ENCODE measurements at places on chromosomes 7 and 10.

DNA sequence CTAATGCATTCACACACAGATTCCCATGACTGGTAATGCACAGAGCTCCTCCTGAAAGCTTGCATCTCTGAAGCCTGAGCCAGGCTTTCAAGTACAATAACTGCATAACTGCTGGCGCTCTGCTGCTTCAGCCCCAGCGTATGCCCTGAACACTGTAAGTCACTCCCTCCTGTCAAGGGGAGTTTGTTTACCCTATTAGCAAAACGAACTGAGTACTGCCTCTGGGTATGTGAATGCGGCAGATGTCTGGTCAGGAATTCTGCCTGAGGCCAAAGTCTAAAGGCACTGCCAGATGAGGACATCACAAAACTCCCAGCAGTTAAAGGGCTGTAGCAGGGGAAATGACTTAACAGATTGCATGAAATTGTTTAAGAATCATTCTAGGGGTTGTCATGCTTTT, 97.7 kb downstream of the NRCAM start:
- peak; percentile 2 for DNase-seq

GRCh38 chr10:43314626-43315495, 48.0 kb upstream of the RASGEF1A start:
- DNase-seq: no peak

- peak; percentile 71 for DNase-seq
Measured at GRCh38 chr10:44873160-44873559, 38.0 kb upstream of the TMEM72 start.

GRCh38 chr10:102111276-102111675, 8.9 kb downstream of the LDB1 start:
- DNase-seq: no peak

GRCh38 chr10:34732926-34733325, 82.2 kb downstream of the PARD3 start:
- peak; percentile 69 for DNase-seq

DNA sequence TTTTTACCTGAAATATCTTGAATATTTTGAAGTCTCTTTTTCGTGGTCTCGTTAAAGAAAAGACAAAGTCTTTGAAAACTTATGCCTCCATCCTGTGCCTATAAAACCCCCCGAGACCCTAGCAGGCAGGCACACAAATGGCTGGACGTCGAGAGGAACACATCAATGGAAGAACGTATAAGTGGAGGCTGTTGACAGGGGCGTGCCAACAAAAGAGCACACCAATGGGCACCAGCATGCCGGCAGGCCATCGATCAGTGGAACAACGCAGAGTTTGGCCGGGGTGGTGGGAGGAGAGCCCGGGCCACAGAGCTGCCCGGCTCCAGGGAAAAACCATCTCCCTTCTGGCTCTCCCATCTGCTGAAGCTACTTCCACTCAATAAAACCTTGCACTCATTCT, 24.7 kb downstream of the ENKUR start:
- DNase-seq: no peak

DNA sequence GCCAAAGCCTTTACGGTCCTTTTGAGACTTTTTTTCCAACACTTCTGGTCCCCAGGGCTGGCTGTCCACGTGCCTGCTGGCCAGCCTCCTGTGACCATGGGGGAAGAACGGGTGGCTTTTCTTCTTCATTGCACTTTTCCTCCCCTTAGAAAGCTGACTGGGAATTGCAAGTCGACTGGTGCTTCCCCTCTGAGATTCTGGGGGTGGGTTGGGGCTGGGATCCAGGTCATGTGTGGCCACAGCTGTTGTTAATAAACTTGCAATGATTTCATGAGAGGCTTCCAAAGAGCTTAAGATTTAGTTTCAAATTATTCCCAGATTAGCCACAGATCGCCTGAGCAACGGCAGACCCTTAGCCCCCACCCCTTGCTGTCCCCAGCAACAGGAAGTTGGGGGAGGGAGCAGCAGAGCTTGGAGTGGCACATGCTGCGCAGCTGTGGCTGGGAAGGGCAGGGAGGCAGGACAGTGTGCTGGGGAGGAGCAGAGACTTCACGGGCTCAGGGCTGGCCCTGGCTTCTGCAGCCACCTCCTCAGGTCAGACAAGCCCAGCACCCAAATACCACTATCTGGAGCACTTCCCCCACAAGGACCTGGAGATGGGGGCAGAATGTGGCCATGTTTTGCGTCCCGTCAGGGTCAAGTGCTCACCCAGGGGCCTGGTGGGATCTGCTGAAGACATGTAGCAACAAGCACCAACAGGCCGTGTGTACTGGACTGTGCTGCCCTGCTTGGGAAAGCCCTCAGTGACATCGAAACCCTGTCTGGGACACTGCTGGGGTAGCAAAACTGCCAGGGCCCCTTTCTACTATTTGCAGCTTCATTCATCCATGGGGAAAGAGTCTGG, 147.1 kb downstream of the RNF216 start:
- peak; percentile 97 for DNase-seq

DNA sequence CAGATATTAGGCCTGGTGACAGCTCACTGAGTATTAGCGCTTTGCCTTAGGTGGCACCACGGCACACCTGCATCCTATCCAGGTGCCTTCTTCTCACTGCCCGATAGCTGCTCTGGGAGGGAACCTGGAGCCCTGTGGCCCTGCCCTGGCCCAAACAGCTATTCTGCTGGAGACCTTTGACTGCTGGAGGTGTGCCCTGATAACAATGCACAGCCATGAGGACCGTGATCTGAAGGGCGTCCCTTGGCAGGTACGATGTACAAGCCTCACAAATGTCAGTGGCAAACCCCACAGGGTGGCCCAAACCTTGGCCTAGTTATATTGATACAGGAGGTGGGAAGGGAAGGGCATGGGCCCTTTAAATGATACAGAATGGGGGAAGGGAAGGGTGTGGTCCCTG, 259.5 kb downstream of the GRID1 start:
- no peak for DNase-seq

DNA sequence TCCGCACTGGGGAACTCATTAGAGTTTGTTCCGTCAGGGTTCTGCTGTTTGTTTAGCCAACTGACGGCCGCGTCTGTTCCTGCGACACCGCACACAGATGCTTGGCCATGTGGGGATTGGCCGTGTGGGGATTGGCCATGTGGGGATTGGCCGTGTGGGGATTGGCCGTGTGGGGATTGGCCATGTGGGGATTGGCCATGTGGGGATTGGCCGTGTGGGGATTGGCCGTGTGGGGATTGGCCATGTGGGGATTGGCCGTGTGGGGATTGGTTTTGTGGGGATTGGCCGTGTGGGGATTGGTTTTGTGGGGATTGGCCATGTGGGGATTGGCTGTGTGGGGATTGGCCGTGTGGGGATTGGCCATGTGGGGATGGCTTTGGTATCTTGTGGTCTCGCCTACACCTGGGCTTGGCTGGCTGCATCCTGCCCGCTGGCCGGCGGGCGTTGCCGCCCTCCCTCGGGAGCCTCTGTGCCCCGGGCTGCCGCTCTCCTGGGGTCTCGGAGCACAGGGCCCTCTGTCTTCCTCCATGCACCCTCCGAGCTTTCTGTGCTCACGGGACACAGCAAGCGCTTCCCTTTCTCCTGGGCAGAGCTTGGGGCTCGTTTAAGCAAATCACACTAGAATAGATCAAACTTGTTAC, 62.5 kb downstream of the NKX6-2 start:
- no peak for DNase-seq

DNA sequence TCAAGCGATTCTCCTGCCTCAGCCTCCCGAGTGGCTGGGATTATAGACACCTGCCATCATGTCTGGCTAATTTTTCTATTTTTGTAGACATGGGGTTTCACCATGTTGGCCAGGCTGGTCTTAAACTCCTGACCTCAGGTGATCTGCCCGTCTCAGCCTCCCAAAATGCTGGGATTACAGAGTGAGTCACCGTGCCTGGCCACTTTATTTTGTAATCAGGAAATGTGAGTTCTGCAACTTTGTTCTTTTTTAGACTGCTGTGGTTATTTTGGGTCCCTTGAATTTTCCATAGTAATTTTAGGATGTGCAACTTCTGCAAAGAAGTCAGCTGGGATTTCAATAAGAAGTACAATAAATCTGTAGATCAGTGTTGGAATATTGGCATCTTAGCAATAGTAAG, 96.8 kb downstream of the CYTH3 start:
- DNase-seq: peak; percentile 55

DNA sequence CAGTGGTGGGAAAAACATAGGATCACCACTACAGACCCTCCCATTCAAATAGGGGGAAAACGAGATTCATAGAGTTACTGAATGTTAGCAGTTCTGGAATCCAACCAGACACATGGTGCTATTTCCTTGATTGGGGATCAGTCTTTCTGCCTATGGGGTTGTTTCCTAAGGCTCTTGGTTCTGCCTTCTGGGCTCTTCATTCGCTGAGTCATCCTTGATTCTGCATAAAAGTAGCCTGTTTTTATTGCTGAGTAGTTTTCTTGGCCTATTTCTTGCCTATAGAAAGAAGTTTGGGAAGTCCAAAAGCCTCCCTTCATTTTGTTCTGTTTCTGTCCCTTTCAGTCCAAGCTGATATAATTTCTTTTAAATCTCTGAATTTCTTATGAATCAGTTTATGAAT, 99.3 kb upstream of the OIT3 start:
- peak; percentile 40 for DNase-seq

GRCh38 chr7:43834463-43835251, 34.7 kb downstream of the MRPS24 start:
- peak; percentile 31 for DNase-seq

GRCh38 chr10:23364378-23364777, 19.8 kb upstream of the C10orf67 start:
- no peak for DNase-seq

GRCh38 chr7:147106746-147107145, 990.1 kb downstream of the CNTNAP2 start:
- no peak for DNase-seq

- peak; percentile 6 for DNase-seq
Measured at GRCh38 chr7:139995017-139995915, 67.5 kb downstream of the PARP12 start.

- DNase-seq: no peak
Measured at GRCh38 chr10:127949831-127950230, 42.9 kb downstream of the PTPRE start.

GRCh38 chr7:156003220-156004162, 191.2 kb upstream of the SHH start:
- no peak for DNase-seq

DNA sequence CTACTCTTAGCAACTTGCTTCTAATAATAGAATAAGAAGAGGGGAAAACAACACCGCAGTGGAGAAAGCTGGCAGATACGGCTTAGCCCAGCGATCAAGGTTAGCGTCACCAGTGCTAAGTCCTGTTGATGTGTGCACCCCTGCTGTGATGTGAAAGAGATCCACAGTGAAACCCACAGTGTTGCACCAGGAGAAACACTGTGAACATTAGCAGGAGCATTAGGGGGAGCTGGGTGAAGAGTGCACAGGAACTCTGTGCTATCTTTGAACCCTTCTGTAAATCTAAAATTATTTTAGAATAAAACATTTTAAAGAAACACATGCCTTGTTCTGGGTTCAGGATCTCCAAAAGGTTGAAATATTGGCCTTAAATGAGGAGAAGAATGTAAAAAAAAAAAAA, 154.1 kb upstream of the UNC5B start:
- no peak for DNase-seq

- DNase-seq: no peak
Measured at GRCh38 chr7:105164751-105165150, 150.7 kb downstream of the KMT2E start.

DNA sequence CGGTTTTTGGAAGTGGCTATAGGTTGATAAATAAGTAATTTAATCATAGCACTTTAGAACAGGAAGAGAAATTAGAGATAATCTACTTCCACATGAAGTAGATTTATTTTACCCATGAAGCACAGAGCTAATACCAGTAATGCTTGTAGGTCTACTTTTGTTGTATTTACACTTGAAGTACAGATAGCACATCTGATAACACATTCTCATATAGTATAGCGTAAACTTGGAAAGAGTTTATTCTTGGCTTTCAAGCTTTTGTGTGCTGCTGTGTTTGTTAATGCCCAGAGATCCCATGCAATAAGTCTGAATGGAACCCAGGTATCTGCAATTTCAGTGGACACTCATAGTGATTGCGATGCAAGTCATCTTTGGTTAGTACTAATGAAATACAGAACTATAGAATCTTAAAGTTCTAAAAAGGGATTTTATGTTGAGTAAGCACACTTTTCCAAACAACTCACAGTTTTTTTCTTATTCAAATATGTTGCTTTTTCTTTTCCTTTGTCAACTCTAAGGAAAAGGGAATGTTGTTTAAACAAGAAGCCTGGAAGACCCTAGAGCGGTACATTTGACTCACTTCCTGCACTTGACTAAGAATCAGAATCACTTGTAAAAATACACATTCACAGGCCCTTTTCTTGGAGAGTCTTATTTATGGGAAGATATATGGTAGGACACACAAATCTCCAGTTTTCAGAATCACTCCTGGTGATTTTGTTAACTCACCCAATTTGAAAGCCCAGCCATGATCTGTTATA, 105.8 kb downstream of the GNAI1 start:
- no peak for DNase-seq

DNA sequence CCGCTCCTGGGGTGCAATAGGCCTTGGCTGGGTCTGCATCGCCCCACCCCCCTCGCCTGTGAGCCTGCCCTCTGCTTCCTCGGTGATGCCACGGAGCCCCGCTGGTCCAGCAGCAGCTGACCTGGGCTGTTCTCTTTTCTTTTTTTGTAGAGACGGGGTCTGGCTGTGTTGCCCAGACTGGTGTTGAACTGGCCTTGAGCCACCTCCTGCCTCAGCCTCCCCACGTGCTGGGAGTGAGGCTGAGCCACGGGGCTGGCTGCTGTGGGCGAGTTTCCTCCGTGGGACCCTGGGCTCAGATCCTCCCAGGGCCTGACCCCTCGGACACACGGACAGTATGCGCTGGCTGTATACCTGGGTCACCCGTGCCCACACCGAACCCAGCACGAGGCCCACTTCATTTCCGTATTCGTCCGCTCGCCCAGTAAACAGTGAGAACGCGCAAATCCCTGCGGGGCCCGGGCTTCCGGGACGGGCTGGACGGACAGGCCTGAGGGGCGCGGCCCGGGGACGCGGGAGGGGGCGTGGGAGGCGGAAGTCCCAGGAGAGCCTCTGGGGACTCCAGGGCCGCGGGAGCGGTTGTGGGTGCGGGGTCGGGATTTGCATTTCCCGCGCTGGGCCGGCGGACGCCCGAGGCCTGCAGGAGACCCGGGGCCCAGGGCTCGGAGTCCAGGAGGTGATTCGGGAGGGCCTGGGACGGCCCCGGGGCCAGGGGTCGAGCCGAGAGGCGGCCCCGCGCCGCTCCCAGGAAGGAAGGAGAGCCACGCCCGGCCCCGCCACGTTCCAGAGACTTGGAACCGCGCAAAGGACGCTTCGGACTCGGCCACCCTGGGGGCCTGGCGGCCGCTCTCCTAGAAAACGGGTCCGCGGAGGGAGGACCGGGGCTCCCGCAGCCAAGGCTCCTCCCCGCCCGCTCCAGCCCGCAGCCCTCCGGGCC, 57.7 kb upstream of the DNAJB6 start:
- no peak for DNase-seq

DNA sequence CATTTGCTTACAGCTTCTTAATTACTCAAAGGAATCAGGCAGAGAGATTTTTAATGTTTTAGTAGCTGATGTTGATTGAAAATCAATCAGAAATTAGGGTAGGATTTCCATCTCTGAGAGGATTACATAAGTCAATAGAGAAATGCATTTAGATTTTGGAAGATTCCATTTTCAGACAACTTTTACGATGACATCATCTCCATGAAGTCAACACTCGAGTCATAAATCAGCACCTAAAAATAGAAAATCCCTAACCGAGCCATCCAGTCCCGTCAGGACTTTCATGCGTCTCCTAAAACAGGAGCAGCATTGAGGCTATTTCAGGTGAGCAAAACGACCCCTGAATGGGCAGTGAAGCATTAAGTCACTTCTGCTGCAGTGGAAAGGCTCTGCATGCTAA, 279.7 kb upstream of the RNF32 start:
- DNase-seq: no peak

- no peak for DNase-seq
Measured at GRCh38 chr7:153939177-153939576, 113.0 kb upstream of the DPP6 start.

GRCh38 chr10:119006451-119007210, 22.9 kb upstream of the NANOS1 start:
- DNase-seq: peak; percentile 96
